ENCODE measurements at places on chromosomes 5 and 9.

GRCh38 chr5:133866160-133866902 lies 102.1 kb downstream of the C5orf15 start:
- no peak for DNase-seq

GRCh38 chr9:112249277-112249676 lies 74.2 kb upstream of the SUSD1 start:
- DNase-seq = no peak

GRCh38 chr9:4558371-4558998 lies 68.2 kb downstream of the SLC1A1 start:
- no peak for DNase-seq

DNA sequence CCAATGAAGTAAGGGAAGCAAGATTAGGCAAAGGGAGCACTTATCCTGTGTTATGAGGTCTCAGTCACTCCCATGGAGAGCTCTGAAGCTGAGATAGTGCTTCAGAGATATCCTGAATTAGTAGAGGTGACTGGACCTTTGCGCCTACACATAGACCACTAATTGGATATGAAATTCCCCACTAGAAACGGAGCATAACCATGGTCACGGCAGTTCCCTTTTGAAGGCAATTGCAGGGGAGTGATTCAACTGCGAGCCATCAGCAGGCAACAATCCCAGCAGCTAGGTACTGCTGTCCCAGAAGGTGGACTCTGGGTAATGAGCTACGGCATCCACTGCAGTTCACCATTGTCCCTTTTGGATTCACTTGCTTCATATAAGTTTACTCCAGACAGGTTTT lies 267.7 kb upstream of the RASA1 start:
- no peak for DNase-seq

GRCh38 chr5:54095969-54096368 lies 214.4 kb downstream of the ARL15 start:
- no peak for DNase-seq
